ENCODE measurements at places on chromosomes 3 and 15.

GRCh38 chr3:71530903-71531530, 52.5 kb downstream of the FOXP1 start:
- DNase-seq = no peak

- DNase-seq = peak; percentile 53
Observed at GRCh38 chr3:16309558-16309957, 44.5 kb downstream of the OXNAD1 start.

GRCh38 chr3:158463556-158463955, 107.4 kb upstream of the MLF1 start:
- no peak for DNase-seq

DNA sequence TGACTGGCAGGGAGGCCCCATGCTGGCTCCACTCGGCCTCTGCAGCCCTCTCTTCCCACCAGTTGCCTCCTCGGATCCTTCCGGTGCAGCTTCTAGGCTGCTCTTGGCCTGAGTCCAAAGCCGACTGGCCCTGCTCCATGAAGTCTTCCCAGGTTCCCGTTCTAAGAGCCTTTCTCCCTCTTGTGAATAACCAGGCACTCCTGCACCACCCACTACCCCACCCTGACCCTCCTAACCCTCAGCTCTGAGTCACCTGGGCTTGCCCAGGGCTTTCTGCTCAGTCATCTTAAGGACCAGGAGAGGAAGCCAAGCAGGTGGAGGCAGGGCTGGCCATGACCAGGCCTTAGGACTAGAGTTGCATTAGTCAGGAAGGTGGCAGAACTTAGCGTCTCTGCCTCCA, 28.1 kb upstream of the CNBP start:
- peak; percentile 75 for DNase-seq

DNA sequence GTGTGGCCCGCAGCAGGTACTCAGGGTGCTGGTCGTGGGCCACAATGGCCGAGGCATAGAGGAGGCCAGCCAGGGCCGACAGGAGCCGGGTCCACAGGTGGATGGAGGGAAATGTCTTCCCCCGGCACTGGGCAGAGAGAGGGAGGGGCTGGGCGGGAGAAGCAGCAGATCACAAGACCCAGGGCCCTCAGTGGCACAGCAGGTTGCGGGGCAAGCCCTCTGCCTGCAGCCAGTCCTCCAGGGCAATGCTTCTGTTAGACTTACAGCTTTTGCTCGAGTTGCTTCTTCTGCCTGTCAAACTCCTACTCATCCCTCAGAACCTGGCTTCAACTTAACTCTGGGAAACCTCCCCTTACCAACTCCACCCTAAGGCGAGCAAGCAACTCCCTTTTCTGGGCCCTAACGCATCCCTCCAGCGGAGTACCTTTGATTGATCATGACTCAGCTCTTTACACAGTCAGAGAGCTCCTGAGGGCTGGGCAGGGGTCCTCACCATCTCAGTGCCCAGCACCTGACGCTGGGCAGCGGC, 16.0 kb downstream of the TMEM44 start:
- DNase-seq = no peak

GRCh38 chr3:37862903-37863815, 1.5 kb downstream of the CTDSPL start:
- peak; percentile 24 for DNase-seq

DNA sequence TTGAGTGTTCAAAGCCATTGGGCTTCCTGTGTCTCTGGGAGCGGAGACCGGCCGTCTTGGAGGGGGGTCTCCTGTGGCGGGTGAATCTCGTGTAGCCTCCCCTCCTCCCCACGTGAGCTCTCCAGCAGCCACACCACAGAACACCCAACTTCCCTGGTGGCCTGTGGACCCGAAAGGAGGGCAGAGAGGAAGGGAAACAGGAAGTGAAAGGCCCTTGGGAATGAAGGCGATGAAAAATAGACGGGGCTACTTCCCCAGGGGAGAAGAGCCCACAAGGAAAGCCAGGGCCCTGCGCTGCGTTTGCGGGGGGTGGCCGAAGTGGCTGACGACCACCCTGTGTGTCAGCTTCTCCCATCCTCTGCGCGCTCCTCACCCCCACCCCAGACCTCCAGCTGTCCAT, 5.4 kb downstream of the ANKRD63 start:
- no peak for DNase-seq

GRCh38 chr15:93801206-93801605, 430.2 kb upstream of the MCTP2 start:
- DNase-seq = no peak

Measured in endothelial cell of umbilical vein (primary cell).